Neural crest cell (in vitro differentiated cells): ENCODE measurements at places on chromosomes 3 and 15. TPM values are rescaled to one million over a fixed set of nuclear protein-coding genes. Genes with fewer than 3 reads are reported as not detected.
A peak's percentile ranks its signal among the peaks of the same experiment; 100 is the strongest.

- no peak for DNase-seq
Measured at GRCh38 chr3:25056803-25057351, 371.2 kb upstream of the RARB start.

- no peak for DNase-seq
Measured at GRCh38 chr15:75002398-75002797, 7.0 kb downstream of the SCAMP5 start.

DNA sequence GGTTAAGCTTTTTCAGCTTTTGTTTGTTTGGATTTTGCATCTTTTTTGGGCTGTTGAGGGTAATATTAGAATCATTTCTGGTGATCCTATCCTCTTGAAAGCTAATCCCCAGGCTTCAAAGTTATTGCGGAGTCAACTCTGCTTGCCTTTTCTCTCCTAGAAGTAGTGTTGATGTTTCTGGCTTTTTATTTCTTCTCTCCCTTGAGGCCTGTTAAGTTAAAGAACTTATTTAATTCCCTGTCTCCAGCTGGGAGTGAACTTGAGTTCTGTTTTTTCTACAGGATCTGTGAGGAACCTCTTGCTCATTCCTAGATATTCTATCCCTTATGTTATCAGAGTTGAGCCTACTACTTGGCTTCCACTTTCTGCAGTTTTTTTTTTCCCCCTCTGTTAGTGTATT, 34.1 kb upstream of the CACNA1D start:
- DNase-seq, result no peak

- DNase-seq, result peak; percentile 21
Measured at GRCh38 chr3:11718637-11719405, 75.1 kb upstream of the VGLL4 start.

DNA sequence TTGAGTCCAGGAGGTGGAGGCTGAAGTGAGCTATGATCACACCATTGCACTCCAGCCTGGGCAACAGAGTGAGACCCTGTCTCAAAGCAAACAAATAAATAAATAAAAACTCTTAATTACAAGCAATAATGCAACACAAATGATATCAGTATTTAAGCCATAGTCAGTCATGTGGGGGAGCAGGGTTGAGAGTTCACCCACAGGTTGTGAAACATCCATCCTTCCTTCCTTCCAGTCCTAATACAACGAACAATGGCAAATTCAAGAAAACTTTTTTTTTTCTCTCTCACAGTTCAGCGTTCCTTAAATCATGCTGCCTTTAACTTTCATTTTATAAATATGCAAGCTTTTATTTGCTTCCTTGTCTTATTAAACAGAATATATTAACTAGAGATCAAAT, 24.1 kb downstream of the ZNF592 start:
- no peak for DNase-seq

- DNase-seq, result no peak
Measured at GRCh38 chr15:49895347-49896223, 223.4 kb downstream of the ATP8B4 start.

- DNase-seq, result no peak
Measured at GRCh38 chr15:90008607-90009006, 7.5 kb downstream of the ZNF710 start.

DNA sequence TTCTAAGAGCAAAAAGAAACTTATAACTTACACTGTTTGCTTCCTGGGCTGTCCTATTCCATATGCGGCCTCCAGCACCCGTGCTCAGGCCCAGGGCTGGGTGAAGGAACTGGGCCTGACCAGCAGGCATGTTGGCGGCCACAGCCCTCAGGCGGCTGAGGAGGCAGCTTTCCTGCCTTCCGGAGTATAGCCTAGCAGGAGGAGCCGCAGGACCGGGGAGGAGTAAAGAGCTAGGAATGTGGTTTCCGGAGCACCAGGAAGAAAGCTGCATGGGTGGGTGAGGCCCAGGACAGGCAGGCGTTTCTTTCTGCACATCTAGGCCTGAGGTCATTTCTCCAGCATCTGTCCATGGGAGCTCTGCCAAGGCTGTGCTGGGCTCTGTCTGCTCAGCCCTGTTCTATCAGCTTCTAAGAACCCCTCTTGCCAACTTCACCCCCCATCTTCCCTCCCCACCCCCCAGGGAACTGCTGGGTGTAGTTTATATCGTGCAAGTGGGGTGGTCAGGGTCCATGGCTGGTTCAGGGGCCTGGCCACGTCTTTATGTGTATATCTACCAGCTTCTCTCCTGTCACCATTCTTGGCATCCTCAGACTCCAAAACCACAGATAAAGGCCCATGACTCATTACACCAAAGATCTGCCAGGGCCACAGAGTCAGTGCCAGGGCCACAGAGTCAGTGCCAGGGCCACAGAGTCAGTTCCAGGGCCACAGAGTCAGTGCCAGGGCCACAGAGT, 7.8 kb upstream of the KIF7 start:
- DNase-seq, result no peak

DNA sequence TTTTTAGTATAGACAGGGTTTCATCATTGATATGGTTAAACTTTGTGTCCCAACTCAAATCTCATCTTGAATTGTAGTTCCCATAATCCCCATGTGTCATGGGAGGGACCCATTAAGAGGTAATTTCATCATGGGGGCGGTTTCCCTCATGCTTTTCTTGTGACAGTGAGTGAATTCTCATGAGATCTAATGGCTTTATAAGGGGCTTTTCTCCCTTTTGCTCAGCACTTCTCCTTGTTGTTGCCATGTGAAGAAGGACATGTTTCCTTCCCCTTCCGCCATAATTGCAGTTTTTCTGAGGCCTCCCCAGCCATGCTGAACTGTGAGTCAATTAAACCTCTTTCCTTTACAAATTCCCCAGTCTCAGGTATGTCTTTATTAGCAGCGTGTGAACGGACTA, 20.2 kb upstream of the ZNF710 start:
- no peak for DNase-seq

GRCh38 chr15:38041576-38041975, 107.1 kb downstream of the TMCO5A start:
- no peak for DNase-seq

The SELENOT gene
- 58.2 and 63.9 TPM in 2 replicates for total RNA-seq

The GTF2E1 gene
- 32.7 and 34.3 TPM in 2 replicates for total RNA-seq

The ALPK3 gene
- total RNA-seq, result 3.3 and 4.4 TPM in 2 replicates

DNA sequence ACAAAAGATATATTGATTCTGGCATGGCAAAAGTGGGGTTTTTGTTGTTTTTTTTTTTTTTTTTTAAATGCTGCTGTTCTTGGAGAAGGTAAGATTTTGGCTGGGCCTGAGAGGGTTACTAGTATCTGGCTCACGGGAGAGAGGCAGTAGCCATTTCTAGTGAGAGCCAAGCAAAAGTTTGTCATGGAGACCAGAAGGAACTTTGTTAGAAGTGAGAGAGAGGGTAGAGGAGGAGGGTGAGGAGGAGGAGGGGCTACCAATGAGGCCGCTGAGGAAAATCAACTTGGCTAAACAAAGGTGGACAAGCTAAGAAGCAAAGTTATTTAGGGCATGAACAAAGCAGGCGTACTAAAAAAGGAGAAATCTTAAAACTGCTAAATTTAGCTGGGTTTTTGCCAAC, 48.9 kb upstream of the STRIT1 start:
- no peak for DNase-seq

- no peak for DNase-seq
Measured at GRCh38 chr3:131739211-131739610, 236.4 kb upstream of the MRPL3 start.

- DNase-seq, result no peak
Measured at GRCh38 chr3:102974333-102974732, 539.5 kb downstream of the ZPLD1 start.

GRCh38 chr15:32656091-32656490, 14.6 kb downstream of the SCG5 start:
- DNase-seq, result no peak

DNA sequence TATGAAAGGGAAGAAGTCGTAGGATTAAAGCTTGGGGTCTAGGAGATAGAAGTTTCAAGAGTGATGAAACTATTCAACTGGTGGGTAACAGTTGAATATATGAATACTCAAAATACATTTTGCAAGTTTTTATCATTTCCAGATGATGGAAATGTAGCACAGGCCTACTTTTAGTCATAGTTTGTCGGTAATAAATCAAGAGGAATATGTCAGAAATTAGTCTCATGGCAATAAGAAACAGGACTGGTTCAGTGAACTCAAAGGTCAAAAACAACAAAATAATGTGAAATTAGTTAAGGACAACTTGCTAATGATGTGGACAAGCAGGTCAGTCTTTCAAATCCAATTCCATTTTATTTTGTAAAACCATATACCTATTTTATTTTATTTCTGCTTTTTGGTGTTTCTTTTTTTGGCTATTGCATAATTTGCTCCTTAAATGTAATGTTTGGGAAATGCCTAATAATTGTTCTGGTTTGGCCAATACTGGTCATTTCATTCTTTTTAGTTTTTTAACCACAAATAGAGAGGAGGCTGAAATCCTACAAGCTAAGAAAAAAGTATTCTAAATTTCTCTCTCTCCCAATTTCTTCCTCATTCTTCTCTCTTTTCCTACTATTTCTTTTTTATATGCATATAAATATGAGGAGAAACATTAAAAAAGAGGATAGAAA, 195.2 kb upstream of the ARHGEF26 start:
- DNase-seq, result no peak

DNA sequence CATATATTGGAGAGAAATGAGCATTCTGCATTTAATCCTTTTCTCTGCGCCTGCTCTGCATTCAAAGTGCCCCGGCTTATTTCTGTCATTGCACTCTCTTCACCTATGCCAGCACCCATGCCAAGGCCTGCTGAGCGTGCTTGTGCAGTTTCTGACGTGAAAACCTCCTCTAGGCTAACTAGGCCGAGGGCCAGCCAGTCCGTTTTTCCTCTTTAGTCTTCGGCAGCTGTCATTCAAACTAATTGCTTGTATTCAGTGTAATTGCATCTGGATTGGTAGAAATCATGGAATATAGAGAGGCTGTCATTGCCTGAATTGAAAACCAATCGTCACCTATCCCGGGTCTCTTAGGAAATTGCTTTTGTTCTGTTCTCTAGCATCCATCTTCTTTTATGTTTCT, 94.0 kb downstream of the ARPP21 start:
- no peak for DNase-seq

DNA sequence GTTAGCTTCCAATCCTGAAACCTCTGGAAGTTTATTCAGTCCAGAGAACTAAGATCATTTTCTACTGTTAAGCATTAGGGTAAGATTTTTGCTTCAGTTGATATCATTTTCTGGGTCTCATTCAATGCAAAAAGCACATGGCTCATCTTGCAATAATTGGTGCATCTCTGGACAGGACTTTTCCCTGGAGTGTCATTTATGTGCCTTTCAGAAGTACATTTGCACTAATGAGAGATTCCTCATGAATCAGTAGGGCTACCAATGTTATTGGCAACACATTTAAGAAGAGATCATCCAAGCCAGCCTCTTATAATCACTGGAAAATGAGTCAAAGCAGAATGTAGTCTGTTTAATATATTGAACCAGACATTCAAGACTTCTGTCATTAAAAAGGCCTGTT, 224.2 kb upstream of the CHRNA7 start:
- no peak for DNase-seq
